ENCODE measurements at places on chromosomes 2 and 18. TPM values are rescaled to one million over a fixed set of nuclear protein-coding genes. Genes with fewer than 3 reads are reported as not detected.

- no peak for DNase-seq
These were observed 71.1 kb downstream of the MGAT5 start for GRCh38 chr2:134324947-134325346.

The FTCDNL1 gene
- 1.7 TPM for total RNA-seq

The TPO gene
- total RNA-seq: 2.1 TPM

The SLC16A14 gene
- 1.2 TPM for total RNA-seq

GRCh38 chr2:96843538-96844268, at the start of gene ANKRD23:
Gene ANKRD23 (minus strand): TSS chr2:96844021. CDS start chr2:96843992, 29 bp downstream.
- no peak for DNase-seq

DNA sequence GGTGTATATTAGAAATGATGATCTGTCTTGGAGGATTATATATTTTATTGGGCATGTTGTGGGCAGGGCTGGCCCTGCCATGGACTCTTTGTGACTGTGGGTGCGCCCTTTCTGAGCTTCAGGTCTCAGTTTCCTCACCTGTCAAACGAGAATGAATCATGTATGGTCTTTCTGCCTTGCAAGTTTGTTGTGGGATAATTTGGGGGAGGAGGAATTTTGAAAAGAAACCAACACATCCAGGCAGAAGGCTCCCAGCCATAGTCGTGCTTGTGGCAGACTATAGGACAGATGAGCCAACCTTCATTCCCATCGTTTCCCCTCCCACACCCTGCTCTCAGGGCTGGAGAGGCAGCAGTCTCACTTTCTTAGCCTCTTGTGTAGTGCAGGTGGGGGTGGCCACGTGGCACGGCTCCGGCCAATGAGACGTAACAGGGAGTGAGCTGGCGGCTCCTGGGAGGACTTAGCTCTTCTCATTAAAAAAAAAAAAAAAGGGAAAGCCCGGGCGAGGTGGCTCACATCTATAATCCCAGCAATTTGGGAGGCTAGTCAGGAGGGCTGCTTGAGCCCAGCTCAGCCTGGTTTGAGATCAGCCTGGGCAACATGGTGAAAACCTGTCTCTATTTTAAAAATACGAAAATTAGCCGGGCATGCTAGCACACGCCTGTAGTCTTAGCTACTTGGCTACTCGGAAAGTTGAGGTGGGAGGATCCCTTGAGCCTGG, 63.1 kb downstream of the RHOB start:
- peak; percentile 66 for DNase-seq

DNA sequence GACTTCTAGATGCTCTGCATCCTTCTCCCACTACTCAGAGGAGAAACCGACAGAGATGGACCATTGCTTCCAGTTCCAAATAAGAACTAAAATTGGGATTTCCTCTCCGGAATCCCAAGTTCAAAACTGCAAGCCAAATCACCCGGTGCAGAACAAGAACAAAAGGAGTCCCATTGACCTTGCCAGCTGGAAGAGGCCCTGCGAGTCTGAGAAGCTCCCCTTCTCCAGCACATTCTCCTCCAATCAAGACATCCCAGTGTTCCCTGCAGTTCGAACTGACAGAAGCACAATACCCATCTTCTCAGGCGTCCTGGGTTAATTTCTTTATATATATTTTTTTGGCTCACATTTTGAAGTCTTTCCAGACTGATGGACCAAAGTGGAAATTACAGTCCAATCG, 195.3 kb upstream of the MEIS1 start:
- peak; percentile 84 for DNase-seq

DNA sequence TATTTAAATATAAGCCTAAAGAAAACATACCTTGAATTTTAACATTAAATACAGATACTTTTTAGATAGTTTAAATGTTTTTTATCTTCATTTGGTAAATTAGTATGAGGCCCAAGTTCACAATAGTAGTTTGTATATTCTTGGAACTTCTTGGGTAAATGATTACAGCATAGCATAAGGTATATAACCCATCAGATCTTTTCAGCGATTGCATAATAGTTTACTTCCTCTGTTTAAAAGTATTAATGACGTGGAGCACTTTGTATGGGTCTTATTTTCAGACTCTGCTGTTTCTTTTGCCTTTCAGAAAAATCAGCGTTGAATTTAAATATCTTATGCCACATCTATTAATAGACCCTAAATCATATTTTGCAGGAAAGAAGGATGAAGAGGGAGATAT, 60.2 kb downstream of the CHRNA1 start:
- no peak for DNase-seq

GRCh38 chr2:101219246-101219645, 33.4 kb upstream of the CNOT11 start:
- DNase-seq: no peak

DNA sequence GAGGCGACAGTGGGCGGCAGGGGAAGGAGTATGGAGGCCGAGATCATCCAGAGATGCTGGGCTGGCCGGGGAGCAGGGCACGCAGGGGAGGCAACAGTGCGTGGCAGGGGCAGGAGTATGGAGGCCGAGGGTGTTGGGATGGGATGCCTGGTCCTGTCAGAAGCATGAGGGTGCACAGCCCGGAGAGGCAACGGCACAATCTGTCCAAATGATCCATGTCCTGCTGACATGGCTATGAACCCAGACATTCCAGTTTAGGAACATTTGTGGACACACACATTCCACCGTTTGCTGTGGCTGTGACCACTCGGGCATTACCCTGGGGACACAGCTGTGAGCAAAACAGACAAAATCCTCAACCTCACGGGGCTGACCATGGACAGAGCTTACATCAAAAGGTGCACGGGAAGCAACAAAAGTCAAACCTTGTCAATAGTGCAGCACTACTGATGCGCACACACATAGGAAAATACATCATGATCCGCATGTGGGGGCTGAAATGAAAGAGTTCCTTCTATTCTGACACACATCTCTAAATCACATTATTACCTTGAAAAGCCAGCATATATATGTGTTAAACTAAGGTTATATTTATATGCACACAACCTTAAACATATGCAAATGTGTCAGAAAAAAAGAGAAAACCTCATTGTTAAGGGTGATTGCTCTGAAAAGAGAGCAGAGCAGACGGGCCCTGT, 144.0 kb upstream of the GPC1 start:
- no peak for DNase-seq

Measured in sigmoid colon (tissue), 7 donors.